ENCODE measurements at places on chromosomes 16 and 17. TPM values are rescaled to one million over a fixed set of nuclear protein-coding genes. Genes with fewer than 3 reads are reported as not detected.

SDK2 gene
- total RNA-seq = 0.42 TPM

AATK gene
- total RNA-seq = 13.7 TPM

ZSCAN10 gene
- total RNA-seq = not detected

HEATR9 gene
- total RNA-seq = 0.13 TPM

DNA sequence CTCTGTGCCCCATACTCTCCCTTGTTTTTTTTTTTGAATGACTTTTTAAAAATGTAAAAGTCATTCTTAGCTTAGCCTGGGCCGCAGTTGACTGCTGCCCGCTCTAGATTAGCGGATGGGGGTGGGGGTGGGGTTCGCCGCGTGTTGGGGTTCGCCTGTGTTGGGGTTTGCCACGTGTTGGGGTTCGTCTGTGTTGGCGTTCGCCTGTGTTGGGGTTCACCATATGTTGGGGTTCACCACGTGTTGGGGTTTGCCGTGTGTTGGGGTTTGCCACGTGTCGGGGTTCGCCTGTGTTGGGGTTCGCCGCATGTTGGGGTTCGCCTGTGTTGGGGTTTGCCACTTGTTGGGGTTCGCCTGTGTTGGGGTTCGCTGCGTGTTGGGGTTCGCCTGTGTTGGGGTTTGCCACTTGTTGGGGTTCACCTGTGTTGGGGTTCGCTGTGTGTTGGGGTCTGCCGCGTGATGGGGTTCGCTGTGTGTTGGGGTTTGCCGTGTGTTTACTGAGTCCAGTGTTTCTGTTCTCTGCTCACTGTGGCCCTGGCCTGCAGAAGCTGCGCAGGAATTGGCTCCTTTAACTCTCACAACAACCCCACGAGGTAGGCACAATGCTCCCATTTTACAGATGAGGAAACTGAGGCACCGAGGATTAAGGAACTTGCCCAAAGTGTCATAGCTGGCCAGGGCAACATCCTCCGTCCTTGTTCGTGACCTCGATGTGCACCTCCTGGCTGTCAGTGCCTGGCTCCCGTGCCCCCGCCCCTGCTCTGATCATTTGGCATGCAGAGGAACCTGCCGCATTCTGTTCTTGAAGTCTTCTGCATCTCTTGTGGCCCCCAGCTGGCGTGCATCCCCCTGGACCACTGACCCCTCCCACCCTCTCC, 96.6 kb upstream of the CIBAR2 start:
- no peak overlapping the region for H3K27ac ChIP-seq
- no peak overlapping the region for H3K4me3 ChIP-seq
- DNase-seq = no peak
- H3K4me1 ChIP-seq = peaks cover 51% of the 10 kb centered on the region
- H3K36me3 ChIP-seq = no peaks in the 10 kb centered on the region
- no peaks in the 10 kb centered on the region for H3K27me3 ChIP-seq

GRCh38 chr17:47324224-47325020, 667 bp downstream of the EFCAB13 start:
- no peaks in the 10 kb centered on the region for H3K27me3 ChIP-seq
- peak; percentile 93 for DNase-seq
- peaks cover 9% of the 10 kb centered on the region for H3K4me1 ChIP-seq
- H3K4me3 ChIP-seq = peak overlapping the region; percentile 79
- no peaks in the 10 kb centered on the region for H3K36me3 ChIP-seq

GRCh38 chr16:1539720-1540555, 6.5 kb downstream of the TMEM204 start:
- H3K36me3 ChIP-seq = peaks cover 80% of the 10 kb centered on the region
- H3K27me3 ChIP-seq = no peaks in the 10 kb centered on the region
- no peak overlapping the region for H3K27ac ChIP-seq
- DNase-seq = no peak
- H3K4me1 ChIP-seq = peaks cover 97% of the 10 kb centered on the region

- no peak overlapping the region for H3K4me3 ChIP-seq
- DNase-seq = no peak
- H3K36me3 ChIP-seq = no peaks in the 10 kb centered on the region
- peaks cover 3% of the 10 kb centered on the region for H3K27me3 ChIP-seq
Observed at GRCh38 chr16:87172632-87173031, 144.6 kb downstream of the C16orf95 start.

- H3K4me1 ChIP-seq = no peaks in the 10 kb centered on the region
- no peak overlapping the region for H3K27ac ChIP-seq
- no peak for DNase-seq
Observed at GRCh38 chr17:66146394-66146793, 45.5 kb downstream of the CEP112 start.

GRCh38 chr17:83080858-83081683, 1.7 kb downstream of the METRNL start:
- peaks cover 71% of the 10 kb centered on the region for H3K4me1 ChIP-seq
- H3K36me3 ChIP-seq = peaks cover 18% of the 10 kb centered on the region
- peak overlapping the region; percentile 91 for H3K27ac ChIP-seq
- no peaks in the 10 kb centered on the region for H3K27me3 ChIP-seq
- H3K4me3 ChIP-seq = peak overlapping the region; percentile 93

DNA sequence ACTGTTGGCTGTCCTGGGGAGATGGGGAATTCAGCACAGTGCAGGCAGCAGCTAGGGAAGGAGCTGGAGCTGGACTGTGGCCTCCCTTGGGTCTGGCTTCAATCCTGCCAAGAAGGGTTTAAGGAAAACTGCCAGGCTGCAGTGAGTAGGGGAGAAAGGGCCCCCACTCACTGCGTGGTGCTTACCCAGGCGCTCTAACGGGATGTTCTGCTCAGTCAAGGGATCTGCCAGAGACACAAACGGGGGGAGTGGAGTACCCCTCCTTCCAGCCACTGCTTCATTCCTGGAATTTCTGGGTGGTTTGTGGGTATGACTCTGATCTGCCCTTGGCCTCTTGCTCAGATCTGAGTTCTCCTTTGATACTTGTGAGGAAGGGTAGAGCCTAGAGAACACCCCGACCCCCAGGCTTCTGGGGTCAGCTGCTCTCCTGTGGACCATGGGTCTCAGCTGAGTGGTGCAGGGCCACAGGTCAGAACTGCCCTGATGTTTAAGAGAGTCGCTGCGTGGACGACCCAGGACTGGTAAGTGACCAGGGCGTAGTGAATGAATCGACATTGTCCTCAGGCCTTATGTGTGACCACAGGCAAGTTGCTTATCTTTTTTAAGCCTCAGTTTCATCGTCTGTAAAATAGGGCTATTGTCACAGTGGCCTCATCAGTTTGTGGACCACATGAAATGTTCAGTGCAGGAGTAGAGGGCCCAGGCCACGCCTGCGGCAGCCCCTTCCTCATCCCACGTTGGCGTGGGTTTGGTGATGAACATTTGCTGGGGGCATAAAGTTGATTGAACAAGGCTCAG, 9.6 kb downstream of the CRISPLD2 start:
- H3K4me1 ChIP-seq = peaks cover 46% of the 10 kb centered on the region
- no peak overlapping the region for H3K4me3 ChIP-seq
- H3K27ac ChIP-seq = peak overlapping the region; percentile 97
- DNase-seq = no peak
- no peaks in the 10 kb centered on the region for H3K27me3 ChIP-seq

GRCh38 chr17:1960545-1960912, 64.6 kb downstream of the RTN4RL1 start:
- DNase-seq = no peak
- H3K27me3 ChIP-seq = peaks cover 3% of the 10 kb centered on the region
- H3K4me1 ChIP-seq = peaks cover 12% of the 10 kb centered on the region
- H3K4me3 ChIP-seq = no peak overlapping the region

DNA sequence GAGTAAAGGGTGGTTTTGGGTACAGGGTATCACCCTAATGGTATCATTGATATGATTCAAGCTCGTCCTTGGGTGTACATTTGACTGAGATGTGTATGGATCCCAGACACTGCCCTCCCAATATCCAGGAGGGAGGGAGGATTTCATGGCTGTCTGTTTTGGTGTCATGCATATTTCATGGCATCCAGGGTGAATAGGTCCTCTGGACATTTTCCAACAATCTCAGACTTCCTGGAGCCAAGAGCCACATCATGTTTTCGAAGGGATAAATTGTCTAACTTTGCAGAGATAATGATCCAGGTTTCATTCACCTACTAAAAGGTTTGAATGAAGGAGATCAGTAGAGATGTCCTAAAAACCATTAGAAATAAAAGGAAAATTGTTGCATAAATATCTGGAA, 431.9 kb downstream of the SHISA9 start:
- no peak overlapping the region for H3K27ac ChIP-seq
- no peaks in the 10 kb centered on the region for H3K36me3 ChIP-seq
- no peak for DNase-seq
- no peaks in the 10 kb centered on the region for H3K27me3 ChIP-seq
- H3K4me1 ChIP-seq = no peaks in the 10 kb centered on the region

DNA sequence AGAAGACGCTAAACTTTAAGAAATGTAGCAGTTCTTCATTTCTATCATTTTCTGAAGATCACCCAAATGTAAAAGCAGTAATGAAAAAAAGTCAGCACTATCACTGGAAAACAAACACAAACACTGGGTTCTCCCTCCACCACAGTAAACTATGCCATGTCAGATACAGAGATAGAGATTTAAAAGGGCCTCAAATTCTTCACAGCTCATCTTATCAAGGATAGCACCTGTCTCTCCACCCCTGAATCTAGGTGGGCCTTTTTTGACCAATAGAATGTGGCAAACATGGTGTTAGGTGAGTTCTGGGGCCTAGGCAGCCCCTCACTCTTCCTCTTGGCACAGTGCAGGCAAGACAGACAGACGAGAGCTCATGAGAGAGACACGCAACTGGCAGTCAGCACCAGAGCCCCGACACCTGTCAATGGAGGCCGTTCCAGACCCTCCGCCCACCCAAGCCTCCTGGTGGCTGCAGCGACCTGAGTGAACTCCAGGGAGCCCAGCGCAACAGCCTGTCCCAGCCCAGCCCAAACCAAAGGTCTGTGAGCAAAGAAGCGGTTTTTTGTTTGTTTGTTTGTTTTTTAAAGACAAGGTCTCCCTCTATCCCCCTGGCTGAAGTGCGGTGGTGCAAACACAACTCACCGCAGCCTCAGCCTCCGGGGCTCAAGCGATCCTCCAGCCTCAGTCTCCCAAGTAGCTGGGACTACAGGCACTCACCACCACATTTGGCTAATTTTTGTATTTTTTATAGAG, 79.8 kb downstream of the TBC1D16 start:
- DNase-seq = no peak
- H3K27ac ChIP-seq = no peak overlapping the region
- no peaks in the 10 kb centered on the region for H3K36me3 ChIP-seq
- H3K27me3 ChIP-seq = no peaks in the 10 kb centered on the region

DNA sequence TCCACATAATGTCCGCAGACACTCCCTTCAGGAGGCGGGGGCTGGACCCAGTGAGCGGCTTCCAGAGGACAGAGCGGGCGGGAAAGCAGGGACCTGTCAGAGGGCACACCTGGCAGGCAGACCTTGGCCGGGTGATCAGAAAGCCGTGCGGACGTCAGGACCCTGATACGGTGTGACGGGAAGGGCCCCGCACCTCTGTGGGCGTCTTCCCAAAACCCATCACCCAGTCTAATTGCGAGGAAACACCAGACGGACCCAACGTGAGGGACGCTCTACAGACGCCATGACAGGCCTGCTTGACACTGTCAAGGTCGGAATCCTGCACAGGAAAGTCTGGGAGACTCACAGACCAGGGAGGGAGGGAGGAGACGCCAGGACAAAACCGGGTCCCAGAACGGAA, 8.4 kb downstream of the LMF1 start:
- H3K27ac ChIP-seq = no peak overlapping the region
- H3K4me3 ChIP-seq = no peak overlapping the region
- H3K36me3 ChIP-seq = peaks cover 12% of the 10 kb centered on the region

GRCh38 chr17:31495022-31495885, 103.8 kb downstream of the RAB11FIP4 start:
- H3K4me1 ChIP-seq = peaks cover 6% of the 10 kb centered on the region
- DNase-seq = no peak

- H3K36me3 ChIP-seq = no peaks in the 10 kb centered on the region
Observed at GRCh38 chr17:9498490-9498889, 77.1 kb downstream of the STX8 start.

DNA sequence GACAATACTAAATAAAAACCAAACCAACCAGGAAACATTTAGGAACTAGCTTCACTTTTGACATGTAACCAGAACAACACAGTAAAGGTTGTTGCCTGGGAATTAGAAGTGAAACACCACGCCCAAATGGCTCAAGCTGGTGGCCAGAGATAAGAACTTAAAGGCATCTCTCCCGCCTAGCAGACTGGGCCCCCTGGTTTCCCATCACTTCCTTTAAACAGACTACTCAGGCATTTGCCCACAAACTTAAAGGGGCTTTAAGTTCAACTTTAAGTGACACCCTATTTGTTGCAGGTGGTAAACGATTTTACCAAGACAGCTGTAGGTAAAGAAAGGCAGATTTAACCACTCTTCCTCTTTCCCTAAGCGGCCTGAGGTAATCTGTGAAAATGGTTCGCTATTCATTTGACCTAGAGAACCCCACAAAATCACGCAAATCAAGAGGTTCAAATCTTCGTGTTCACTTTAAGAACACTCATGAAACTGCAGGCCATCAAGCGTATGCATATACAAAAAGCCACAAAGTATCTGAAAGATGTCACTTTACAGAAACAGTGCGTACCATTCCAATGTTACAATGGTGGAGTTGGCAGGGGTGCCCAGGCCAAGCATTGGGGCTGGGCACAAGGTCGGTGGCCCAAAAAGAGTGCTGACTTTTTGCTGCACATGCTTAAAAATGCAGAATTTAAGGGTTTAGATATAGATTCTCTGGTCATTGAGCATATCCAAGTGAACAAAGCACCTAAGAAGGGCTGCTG, 40.8 kb upstream of the BPTF start:
- H3K27me3 ChIP-seq = no peaks in the 10 kb centered on the region
- H3K4me3 ChIP-seq = no peak overlapping the region
- no peak overlapping the region for H3K27ac ChIP-seq
- DNase-seq = no peak

GRCh38 chr17:79647456-79647915, 36.6 kb upstream of the RBFOX3 start:
- H3K4me3 ChIP-seq = no peak overlapping the region
- H3K36me3 ChIP-seq = no peaks in the 10 kb centered on the region
- DNase-seq = peak; percentile 74
- no peak overlapping the region for H3K27ac ChIP-seq
- H3K27me3 ChIP-seq = no peaks in the 10 kb centered on the region

DNA sequence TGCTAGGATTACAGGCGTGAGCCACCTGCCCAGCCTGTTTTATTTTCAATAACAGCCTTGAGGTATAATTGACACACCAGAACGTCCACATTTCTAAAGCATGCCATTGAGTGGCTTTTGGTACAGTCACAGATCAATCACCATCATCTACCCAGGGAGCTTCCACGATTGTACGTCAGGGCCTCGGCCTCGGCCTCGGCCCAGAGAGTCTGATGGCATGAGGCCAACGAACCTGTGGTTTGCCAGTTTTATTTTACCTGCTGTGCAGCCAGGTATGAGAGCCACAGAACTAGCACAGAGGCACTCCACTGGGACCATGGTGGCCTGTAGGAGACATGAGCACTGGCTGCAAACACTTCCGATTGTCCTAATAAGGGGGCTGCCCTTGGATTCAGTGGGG, 8.3 kb downstream of the UBALD1 start:
- H3K27ac ChIP-seq = no peak overlapping the region
- H3K27me3 ChIP-seq = no peaks in the 10 kb centered on the region
- no peak overlapping the region for H3K4me3 ChIP-seq
- peaks cover 17% of the 10 kb centered on the region for H3K36me3 ChIP-seq

DNA sequence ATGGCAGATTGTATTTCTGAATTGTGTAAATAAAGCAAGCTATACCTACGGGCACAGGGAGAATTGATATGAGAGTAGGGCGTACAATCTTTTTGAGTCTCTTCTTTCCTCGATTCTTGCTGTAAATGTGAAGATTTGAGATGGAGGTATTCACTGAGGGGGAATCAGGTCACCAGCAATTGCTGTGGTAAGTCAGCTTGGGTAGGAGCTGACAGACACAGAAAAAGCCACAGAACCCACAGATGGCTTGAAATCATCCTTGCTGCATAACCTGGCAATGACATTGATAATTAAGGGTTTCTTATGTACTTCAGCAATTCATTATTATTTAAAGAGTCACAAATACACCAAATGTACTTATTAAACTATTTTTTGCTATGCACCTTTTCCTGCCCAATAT, 164.2 kb downstream of the CNTNAP4 start:
- no peaks in the 10 kb centered on the region for H3K36me3 ChIP-seq
- H3K27ac ChIP-seq = no peak overlapping the region
- no peak overlapping the region for H3K4me3 ChIP-seq
- H3K4me1 ChIP-seq = no peaks in the 10 kb centered on the region

Data from esophagus muscularis mucosa (tissue), 4 donors.